ENCODE measurements at places on chromosomes 2 and 18.

DNA sequence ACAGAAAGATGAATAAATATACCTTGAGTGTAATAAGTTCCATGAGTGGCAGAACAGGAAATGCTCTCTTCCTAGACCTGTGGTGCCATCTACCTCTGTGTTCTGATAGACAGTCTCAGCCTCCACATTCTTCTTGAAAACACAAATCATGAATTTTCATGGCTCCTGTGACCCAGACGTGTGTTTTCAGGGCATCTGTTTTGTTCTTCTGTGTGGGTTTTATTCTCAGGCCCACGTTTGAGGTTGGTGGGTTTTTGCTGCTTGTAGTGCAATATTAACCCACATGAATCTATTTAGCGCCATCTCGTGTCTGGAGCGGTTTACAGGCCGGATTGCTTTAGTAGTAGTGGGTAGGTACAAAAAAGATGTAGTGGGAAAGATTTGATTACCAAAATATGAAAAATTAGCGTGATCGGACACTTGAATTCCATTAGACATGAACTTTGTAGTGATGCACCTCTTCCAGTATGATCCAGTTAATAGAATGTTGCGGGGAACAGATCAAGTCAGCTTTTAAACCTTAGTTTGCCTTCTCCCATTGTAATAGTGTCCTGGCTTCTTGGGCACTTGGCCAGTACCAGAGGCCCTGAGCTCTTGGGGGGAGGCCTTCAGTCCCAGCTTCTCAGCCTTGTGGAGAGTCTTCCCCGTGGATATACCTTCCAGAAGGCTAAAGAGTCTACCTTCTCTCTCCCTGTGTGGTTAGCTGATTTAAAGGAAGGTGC, 256.5 kb downstream of the TPGS2 start:
- peak; percentile 15 for DNase-seq

- no peak for DNase-seq
Measured at GRCh38 chr2:8490166-8490721, 191.6 kb upstream of the ID2 start.

DNA sequence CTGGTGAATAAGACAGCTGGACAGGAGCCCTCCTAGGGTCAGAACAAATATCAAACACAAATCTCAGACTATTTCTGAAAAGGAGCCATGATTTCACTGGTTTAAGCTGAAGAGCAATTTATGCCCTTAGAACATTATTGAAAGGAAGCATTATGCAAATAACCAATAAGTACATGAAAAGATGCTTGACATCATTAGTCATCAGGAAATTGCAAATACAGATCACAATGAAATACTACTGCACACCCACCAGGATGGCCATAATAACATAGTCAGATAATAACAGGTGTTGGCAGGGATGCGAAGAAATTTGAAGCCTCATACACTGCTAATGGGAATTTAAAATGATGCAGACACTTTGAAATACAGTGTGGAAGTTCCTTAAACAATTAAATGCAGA, 176.4 kb upstream of the RAB6C start:
- no peak for DNase-seq

GRCh38 chr18:78406743-78407465, 572.7 kb upstream of the SALL3 start:
- DNase-seq: no peak

DNA sequence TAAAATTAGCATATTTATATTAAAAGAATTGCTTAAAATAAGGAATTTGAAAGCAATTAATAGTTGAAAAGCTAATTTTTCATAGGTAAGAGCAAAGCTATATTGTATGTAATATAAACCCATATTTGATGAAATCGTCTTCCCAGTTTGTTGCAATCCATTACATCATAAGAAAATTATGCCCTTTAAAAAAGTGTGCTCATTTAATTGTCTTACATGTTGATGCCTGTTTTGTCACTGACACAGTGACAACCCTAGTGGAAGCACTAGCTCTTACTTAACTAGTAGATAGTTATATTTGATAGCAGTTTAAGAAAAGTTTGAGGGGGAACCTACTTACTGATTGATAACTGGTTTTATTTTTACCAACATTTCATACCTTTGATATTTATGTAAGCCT, 30.0 kb upstream of the IL18RAP start:
- no peak for DNase-seq
